ENCODE measurements at places on chromosomes 3 and 15.
A peak's percentile ranks its signal among the peaks of the same experiment; 100 is the strongest.

GRCh38 chr3:106371221-106371970, 502.6 kb upstream of the CBLB start:
- no peak for DNase-seq

DNA sequence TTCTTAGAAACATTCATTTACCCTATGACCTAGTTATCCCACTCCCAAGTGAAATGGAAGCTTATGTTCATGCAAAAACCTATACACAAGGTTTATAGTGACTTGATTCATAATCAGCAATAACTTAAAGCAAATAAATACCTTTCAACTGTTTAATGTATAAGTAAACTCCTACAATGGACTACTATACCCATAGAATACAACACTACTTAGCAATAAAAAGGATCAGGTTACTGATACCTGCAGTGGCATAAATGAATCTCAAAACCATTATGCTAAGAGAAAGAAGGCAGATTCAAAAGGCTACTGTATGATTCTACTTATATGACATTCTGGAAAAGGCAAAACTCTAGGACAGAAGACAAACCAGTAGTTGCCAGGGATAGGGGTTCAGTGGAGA, 8.3 kb upstream of the POLR2M start:
- DNase-seq = no peak

- DNase-seq = no peak
Measured at GRCh38 chr3:31421314-31422048, 111.2 kb upstream of the STT3B start.

GRCh38 chr15:74367296-74367854, at the start of gene CYP11A1:
Gene CYP11A1 (minus strand): TSS chr15:74367646. CDS start chr15:74367585, 61 bp downstream.
- DNase-seq = no peak

DNA sequence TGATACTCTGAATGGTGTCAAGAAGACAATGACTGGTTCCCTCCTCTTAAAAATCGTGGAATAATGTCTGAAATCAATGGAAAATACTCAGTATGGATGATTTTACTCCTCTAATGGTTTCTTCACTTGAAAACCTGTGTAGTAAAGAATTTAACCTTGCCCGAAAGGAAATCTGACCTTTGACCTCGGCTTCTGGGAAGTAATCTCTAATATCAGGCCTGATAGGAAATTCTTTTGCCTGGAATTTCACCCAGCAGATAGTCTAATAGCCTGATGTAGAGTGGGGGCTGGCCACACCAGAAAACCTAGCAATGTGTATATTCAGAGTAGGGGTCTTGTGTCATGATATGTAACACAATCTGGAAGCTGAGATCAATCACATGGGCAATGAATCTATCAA, 91.5 kb upstream of the GOLIM4 start:
- no peak for DNase-seq

- no peak for DNase-seq
Measured at GRCh38 chr3:150666167-150666566, 37.6 kb downstream of the ERICH6 start.

- DNase-seq = no peak
Measured at GRCh38 chr3:188558343-188559071, 404.6 kb downstream of the LPP start.

DNA sequence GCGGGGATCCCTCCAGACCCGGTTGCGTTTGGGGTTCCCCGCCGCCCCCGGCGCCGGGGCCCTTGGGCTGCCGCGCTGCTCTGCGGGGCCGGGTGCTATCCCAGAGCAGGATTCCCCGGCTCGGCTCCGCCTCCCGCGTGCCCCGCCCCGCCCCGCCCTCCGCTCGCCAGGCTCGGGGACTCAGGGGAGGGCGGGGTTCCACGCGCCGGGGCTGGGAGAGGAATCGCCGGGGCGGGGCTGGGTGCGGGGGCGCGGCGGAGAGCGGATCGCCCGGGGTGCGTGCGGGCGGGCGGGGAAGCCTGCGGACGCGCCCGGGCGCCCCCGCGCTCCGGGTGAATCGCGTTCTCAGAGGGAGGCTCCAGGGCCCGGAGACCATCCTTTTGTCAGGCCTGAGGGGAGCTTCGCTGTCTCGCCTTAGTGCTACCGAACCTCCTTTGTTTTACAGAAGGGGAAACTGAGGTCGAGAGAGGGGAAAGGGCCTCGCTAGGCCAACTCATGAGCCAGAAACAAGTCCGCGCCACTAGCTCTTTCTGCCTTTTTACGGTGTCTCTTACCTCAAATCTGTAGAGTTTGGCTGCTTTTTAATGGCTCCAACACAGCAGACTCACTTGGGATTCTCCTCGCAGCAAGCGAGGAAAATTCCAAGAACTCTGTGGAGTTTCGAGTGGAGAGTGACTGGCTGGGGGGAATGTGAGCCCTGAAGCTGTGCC, at the start of gene TMEM158:
TSS of gene TMEM158 (minus strand) at position 82 of the 710 bp plus-strand sequence. CDS start 260 bp downstream, outside the sequence.
- DNase-seq = peak; percentile 36

GRCh38 chr15:88695101-88695500, 56.3 kb downstream of the ISG20 start:
- DNase-seq = no peak

DNA sequence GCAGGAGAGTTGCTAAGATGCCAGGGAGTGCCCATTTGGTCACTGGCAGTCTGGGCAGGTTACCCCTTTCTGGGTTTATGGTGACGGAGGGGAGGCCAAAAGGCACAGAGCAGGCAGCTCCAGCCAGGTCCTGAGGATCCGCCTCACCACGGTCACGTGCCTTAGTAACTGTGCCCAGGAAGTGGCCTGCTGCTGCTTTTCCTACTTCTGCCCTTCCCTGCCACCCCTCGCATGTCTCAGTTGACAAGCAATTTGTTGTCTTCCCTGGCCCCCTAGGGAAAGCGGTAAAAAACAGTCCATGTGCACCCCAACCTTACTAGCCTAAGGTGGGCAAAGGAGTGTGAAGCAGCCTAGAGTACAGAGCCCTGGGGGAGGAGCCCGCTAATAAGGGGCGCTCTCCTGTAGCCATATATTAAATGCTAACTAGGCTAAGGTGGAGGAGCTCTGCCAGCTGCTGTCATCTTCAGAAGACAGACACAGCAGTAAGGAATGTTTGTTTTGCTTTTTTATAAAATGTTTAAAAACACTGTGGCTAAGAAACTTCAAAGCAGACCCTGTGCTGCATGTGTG, 9.1 kb upstream of the LIPH start:
- DNase-seq = no peak

- no peak for DNase-seq
Measured at GRCh38 chr15:72155003-72155621, 36.9 kb downstream of the SENP8 start.

GRCh38 chr3:1499694-1500093, 406.9 kb downstream of the CNTN6 start:
- no peak for DNase-seq

GRCh38 chr3:43998836-43999727, 242.6 kb upstream of the TOPAZ1 start:
- no peak for DNase-seq

- DNase-seq = no peak
Measured at GRCh38 chr3:159616234-159616825, 372.3 kb upstream of the IL12A start.

- DNase-seq = no peak
Measured at GRCh38 chr15:96699871-96700401, 369.4 kb downstream of the NR2F2 start.

GRCh38 chr3:155420406-155420805, 126.9 kb upstream of the STRIT1 start:
- DNase-seq = no peak

DNA sequence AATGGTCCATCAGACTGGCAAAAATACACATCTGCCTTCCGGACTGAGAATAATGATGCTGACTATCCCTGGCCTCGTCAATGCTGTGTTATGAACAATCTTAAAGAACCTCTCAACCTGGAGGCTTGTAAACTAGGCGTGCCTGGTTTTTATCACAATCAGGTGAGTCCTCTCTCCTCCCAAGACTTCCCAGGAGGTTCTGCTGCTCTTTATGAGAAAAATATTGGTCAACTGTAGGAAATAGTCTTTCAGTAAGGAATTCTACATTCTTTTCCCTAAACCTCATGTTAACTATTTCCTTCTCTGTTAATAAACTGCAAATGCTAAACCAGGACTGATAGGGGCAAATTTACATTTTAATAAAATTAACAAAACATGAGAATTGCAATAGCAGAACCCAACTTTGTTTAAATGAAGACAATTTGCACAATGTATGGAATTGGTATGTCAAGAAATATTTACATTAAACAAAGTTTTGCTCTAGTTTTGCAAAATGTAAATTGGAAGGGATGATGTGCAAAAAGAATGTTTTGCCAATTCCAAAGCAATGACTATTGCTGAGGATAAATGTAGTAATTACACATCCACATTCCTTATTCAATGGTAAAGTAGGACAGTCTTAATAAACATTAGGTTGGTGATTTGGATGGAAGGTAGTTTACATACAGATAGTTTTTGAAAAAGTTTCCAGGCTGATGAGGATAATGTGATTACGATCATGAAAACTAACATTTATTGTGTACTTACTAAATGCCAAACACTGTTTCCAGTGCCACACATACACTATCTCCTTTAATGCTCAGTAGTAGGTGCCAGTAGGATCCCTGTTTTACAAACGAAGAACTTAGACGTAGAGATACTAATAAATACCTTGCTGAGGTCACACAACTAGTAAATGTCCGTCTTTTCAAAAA, 21.1 kb downstream of the UPK1B start:
- no peak for DNase-seq

DNA sequence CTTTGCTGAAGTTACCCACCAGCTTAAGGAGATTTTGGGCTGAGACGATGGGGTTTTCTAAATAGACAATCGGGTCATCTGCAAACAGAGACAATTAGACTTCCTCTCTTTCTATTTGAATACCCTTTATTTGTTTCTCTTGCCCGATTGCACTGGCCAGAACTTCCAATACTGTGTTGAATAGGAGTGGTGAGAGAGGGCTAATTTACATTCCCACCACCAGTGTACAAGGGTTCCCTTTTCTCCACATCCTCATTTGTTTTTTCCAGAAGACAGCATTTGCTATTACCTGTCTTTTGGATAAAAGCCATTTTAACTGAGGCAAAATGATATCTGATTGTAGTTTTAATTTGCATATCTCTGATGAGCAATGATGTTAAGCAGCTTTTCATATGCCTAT, 329.9 kb upstream of the TPRG1 start:
- DNase-seq = no peak

DNA sequence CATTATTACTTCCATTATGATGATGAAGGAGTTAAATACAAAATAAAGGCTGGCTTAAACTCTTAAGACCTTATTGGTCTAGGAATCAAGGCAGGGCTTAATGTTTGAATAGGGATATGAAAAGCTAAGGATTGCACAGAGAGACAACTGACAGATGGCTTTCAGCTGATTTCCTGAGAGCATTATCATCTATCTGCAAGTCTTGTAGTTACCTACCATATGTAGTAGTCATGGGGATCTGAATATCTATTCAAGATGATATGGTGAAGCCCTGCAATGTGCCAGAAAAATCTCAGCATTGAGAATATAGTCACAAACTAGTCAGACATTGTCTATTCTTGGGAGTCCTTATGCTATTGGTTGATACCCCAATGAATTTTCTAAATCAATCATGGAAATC, 47.5 kb upstream of the CHMP2B start:
- DNase-seq = no peak

DNA sequence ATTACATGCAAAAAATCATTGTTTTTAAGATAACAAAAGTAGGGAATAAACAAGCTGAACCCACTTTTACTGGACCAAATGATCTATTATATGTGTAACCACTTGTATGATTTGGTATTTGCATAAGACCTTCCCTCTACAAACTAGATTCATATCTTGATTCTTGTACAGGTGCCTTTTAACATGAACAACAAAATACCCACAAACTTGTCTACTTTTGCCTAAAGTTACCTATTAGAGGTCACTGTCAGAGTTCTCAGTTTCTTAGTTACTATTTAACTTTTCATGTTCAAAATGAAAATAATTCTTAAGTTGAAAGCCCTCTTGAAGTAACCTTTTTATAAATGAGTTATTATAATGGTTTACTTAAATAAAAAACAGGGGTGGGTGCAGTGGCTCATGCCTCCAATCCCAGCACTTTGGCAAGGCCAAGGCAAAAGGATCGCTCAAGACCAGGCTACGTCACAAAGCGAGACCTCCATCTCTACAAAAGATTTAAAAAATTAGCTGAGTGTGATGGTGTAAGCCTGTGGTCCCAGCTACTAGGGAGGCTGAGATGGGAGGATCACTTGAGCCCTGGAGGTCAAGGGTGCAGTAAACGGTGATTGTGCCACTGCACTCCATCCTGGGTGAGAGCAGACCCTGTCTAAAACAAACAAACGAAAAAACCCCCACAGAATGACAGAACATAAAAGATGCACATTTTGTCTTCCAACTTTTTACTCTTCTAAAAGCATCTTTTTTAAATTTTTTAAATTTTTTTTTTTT, 16.0 kb downstream of the ACTR8 start:
- no peak for DNase-seq

- DNase-seq = no peak
Measured at GRCh38 chr3:23325466-23326065, 122.4 kb downstream of the UBE2E2 start.

DNA sequence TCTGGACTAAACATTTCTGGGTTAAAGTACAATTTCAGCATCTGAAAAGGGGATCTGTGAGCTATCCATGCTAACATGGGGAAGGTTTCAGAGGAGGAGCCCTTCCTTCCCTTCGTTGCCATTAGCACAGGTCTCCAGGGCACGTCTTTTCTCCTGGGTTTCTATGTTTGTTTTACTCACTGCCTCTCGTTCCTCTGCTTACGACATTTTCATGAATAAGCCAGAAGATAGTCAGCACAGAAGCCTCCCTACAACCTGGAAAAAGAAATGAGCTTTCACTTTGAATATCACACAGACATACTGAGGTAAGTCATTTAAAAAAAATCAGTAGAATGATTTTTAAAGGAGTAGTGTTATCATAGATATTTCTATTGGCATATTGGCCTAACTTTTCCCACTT, 117.2 kb upstream of the KCNMB2 start:
- DNase-seq = no peak

DNA sequence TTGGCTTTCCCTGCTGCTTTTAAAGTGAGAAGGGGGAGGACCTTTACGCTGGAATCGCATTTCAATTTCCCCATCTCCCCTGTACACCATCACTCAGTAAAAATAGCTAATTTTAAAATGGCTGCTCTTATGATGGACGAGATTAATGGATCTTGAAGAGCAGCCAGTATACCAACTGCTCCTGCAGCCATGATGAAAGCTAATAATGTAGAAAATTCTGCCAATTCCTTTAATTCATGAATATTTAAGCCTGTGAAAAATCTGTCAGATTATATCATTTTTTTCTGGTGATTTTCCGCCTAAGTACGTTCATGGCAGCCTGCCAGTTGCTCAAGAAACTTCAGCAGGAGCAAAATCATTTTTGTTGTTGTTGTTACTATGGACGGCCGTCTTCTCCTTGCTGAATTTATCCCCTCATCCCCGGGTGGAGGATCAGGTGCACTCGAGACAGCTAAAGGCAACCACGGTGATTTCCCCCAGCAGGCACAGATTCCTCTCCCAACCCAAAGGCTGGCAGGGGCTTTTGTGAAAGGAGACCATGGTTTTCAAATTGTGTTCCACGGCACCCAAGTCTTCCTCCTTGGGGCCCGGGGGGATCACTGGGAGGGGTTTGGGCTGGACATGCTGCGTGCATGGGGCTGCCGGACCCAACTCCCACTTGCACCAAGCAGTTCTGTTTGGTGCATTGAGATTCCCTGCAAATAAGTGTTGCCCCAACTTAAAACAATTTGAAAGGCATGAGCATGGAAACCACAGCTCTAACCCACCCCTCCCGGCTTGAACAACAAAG, 289.6 kb downstream of the UACA start:
- no peak for DNase-seq
